ENCODE measurements at places on chromosomes 2 and 18.

DNA sequence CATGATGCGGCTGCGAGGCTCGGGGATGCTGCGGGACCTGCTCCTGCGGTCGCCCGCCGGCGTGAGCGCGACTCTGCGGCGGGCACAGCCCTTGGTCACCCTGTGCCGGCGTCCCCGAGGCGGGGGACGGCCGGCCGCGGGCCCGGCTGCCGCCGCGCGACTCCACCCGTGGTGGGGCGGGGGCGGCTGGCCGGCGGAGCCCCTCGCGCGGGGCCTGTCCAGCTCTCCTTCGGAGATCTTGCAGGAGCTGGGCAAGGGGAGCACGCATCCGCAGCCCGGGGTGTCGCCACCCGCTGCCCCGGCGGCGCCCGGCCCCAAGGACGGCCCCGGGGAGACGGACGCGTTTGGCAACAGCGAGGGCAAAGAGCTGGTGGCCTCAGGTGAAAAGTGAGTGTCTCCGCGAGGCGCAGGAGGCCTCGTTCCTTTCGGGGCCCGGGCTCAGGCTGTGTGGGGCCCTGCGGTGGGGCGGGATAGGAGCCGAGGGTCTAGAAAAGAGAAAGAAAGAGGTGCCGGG, 520 bp downstream of the GLS start:
- DNase-seq, result no peak

- no peak for DNase-seq
Observed at GRCh38 chr2:17303521-17303920, 214.7 kb downstream of the RAD51AP2 start.

- no peak for DNase-seq
Observed at GRCh38 chr2:105635564-105635963, 109.1 kb upstream of the NCK2 start.

DNA sequence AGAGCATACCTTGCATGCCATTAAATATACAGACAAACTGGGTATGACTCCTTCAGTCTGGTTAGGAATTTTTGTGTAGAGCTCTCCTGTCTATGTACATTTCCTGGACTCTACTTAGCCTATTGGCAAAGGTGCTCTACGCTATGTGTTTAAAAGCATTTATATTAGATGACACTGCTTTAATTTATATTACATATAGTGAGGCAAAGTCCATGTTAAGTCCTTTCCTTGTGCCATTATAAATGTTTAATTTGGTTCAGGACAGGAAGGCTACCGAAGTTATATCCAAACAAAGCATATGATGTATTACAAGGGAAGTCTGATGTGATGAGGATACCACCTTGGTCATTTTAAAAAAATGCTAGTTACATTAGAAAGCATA, 117.4 kb upstream of the RAB27B start:
- DNase-seq, result no peak

DNA sequence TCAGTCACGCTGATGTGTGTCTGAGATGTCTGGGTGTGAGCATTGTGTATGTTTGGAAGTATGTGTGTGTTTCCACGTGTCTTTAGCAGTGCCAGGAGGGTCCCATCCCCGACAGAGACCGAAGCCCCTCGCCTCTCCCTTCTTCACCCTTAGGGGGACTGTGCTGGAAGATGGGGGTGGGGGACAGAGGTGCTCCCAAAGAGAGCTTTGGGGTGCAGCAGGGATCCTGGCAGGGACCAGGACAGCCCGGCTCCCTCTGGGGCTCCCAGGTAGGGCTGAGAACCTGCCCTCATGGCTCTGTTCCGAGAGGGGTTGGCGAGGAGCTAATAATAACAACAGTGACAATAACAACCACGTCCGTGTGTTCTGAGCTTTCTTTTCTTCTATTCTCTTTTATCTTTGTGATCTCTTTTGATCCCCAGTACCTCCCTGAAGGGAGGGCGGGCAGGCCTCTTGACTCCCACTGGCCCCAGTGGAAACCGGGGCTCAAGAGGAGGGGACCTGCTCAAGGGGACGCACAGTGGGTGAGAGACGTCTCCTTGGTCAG, 57.6 kb downstream of the SMAD7 start:
- no peak for DNase-seq

- no peak for DNase-seq
Observed at GRCh38 chr2:171688129-171688465, 828 bp downstream of the DYNC1I2 start.

DNA sequence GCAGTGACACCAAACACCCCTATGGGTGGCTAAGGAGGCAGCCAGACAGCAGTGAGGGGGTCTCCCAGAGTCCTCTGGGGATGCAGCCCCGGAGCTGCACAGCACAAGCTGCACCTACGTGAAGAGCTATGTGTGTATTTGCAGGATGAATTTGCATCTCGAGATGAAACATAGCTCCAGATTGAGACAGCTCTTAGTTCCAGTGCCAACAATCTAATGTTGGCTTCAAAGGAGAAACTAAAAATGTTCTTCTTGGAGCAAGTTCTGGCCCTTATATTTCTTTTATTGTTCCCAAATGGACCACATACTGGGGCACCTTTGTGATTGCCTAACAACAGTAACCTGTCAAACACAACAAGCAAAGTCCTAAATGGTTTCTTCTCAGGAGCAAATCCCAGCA, 233.9 kb downstream of the SLC4A3 start:
- no peak for DNase-seq

DNA sequence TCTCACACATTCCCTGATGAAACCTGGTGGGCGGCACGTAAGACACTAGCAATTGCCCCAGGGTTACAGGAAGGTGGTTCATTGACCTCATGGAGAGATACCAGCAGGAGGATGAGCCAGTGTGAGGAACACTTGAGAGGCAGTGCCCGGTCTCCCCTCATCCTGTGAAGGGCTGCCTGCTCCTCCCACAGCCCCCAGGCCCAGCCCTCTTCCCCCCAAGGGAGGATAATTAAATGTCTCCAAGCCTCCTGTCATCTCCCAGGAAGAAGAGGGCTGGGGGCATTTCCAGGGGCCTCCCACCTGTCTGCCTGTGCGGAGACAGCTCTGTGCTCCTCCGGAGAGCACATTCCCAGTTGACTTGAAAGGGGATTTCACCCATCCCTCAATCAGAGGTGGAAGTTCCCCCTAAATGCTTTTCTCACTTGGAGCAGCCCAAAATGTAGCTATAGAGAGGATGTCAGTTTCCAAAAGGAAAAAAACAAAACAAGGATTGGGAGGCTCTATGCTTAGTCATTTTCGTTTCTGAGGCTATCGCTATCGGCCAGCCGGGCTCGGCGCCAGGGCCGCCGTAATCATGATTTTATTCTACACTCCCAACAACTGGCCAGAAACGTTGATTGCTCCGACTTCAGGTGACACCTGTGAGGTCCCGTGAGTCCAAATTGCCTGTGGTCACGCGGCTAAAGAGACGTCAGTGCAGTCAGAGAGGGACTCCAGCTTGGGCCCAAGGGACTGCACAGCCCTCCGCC, 7.1 kb downstream of the KCNF1 start:
- no peak for DNase-seq

DNA sequence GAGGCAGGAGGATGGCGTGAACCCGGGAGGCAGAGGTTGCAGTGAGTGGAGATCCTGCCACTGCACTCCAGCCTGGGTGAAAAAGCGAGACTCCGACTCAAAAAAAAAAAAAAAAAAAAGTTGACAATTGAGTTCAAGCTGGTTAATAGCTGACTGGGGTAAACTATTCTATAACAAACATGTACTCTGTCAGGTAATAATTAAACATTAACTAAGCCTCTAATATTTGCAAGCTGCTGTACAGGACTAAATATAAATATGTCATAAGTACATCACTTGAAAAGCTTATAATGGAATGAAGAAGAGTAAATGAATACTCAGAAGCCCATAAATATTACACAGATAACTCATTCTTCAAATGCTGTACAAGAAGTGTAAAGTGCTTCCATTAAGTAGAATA, 190.4 kb upstream of the CRIM1 start:
- DNase-seq, result no peak

GRCh38 chr2:216694082-216694825, 1.1 kb downstream of the IGFBP5 start:
- no peak for DNase-seq

GRCh38 chr2:40220177-40220925, 231.5 kb downstream of the SLC8A1 start:
- DNase-seq, result no peak

- no peak for DNase-seq
Observed at GRCh38 chr2:129923265-129924091, 56.0 kb upstream of the RAB6C start.

GRCh38 chr2:235715601-235716000, 221.8 kb downstream of the AGAP1 start:
- no peak for DNase-seq

- DNase-seq, result no peak
Observed at GRCh38 chr2:65383541-65384488, 48.6 kb downstream of the SPRED2 start.

GRCh38 chr2:237219826-237220225, 134.1 kb downstream of the COPS8 start:
- DNase-seq, result no peak

GRCh38 chr18:33427549-33427948, 13.0 kb downstream of the CCDC178 start:
- DNase-seq, result no peak

DNA sequence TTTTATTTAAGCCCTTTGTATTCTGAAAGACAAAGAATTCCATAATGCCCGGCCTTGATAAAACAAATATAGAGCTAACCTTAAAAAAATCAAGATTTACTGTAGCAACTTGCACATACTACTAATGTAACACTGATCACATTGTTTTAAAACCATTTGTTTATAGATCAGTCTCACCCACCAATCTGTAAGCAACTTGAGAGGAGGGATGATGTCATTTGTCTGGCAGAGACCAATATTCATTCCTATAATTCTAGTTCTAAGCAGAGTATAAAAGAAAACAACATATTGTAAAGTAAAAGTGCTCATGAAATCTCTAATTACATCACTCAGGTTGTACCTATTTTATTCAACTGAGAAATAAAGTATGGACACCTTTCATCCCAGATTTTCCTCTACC, 380.6 kb downstream of the TGIF1 start:
- DNase-seq, result no peak

GRCh38 chr18:69691008-69691760, 256.5 kb downstream of the CD226 start:
- no peak for DNase-seq

DNA sequence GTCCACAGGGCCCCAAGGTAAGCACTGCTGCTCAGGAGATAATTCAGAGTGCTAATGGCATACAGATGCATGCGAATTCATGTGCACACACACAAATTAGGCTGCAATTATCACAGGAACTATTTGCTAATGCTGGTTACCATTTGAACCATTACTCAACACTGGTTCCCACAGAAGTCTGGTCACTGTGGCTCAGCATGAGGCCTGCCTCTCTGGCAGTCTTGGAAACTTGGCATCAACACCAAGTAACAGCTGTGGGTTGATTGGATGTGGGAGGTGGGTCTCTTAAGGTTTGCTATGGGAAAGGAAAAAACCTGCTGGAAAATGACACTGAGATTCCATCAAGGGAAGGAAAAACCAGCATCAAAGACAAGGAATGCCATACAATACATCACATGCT, 105.0 kb downstream of the CELF4 start:
- no peak for DNase-seq

DNA sequence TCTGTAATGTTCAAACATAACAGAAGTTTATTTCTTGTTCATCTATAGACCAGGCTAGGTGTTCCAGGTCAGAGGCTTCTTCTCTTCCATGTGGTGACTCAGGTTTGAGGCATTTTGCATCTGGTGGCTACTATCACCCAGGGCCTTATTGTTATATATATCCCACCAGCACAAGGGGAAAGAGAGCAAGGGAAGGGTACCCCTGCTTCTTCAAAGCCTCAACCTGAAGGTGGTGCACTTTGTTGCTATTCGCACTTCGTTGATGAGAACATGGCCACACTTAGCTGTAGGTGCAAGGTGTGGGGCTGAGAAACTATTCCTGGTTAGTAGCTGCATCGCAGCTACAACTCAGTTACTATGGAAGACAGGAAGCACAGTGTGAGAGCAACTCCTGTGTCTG, 27.4 kb upstream of the SLC3A1 start:
- no peak for DNase-seq

DNA sequence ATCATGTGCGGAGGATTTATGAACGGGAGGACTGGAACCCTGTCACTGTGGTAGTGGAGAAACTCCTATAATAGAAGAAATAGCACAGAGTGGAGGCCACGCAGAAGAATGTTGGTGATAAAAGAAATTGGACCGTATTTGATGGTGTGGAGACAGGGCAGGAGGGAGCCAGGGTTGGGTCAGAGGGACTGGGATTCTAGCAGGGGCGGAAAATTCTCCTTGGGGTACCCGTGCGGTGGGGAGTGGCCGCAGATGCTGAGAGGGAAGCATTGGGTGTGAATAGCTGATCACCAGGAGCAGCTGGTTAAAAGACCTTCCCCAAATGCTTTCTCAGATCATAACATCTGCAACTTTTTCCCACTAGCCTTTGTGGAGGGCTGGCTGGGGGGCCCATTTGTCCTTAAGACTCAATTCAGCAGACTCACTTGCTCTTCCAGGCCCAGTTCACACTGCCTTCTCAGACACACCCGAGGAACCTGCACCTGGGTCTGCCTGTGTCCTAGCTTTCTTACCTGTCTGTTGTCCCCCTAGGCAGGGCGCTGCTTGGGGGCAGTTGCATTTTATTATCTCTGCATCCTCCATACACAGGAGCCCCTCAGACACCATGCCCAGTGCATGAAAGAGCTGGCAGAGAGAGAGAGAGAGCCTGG, 7.1 kb downstream of the SH3BP4 start:
- DNase-seq, result no peak

DNA sequence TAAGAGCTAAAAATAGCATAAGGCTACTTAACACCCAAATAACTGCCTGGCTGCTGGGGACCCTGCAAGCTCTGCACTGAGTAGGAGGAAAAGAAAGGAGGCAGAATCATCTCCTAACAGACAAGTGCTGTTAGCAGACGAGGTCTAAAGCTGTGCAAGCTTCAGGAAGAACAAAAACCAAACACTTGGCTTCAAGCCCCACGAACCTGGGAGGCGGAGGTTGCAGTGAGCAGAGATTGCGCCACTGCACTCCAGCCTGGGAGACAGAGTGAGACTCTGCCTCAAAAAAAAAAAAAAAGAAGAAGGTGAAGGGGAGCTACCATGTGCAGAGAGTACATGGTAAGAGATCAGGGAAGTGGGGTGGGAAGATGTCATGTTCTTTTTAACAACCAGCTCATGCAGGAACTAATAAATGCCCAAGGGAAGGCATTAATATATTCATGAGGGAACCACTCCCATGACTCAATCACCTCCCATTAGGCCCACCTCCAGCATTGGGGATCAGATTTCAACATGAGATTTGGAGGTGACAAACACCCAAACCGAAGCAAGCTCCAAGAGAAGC, 28.8 kb upstream of the INO80C start:
- no peak for DNase-seq

GRCh38 chr2:143729296-143729814, 600.1 kb downstream of the ARHGAP15 start:
- no peak for DNase-seq

DNA sequence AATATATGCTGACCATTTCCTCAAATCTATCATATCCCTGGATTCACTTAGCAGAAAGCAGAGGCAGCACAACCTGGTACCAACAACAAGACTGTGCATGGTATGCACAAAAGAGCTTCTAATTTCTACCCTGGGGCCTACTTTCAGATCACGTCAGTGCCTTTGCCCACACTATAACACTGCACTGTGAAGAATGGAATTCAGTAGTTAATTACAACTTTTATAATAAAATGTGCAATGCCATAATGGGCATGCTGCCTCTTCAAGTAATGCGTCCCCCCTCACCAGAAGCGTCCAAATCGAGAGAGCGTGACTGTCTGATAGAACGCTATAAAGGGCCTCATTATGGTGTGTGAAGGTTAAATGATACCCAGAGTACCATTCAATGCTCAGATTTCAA, 328.1 kb upstream of the PKDCC start:
- DNase-seq, result no peak

Data from esophagus squamous epithelium (tissue), 5 donors.